AG08396 (cell line): ENCODE measurements at places on chromosomes 4 and X.

- no peak for DNase-seq
Measured at GRCh38 chrX:49844611-49845010, 15.5 kb downstream of the PAGE4 start.

DNA sequence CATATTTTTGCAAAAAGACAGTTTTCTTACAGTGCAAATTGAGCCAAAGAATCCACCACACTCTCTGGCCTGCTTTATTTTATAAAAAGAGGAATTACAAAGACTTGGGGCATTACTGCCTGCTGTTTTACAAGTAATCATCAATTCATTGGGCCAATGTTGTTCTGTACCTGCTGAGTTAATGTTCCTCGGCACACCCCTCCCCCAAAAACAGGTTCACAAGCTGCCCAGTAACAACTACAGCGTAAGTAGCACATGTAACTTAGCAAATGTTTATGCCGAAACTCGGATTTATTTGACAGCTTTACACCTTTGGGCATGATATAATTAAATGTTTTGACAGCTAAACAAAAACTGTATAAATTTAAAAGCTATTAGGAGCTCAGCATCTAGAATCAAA is 214.6 kb upstream of the MAB21L2 start:
- no peak for DNase-seq

DNA sequence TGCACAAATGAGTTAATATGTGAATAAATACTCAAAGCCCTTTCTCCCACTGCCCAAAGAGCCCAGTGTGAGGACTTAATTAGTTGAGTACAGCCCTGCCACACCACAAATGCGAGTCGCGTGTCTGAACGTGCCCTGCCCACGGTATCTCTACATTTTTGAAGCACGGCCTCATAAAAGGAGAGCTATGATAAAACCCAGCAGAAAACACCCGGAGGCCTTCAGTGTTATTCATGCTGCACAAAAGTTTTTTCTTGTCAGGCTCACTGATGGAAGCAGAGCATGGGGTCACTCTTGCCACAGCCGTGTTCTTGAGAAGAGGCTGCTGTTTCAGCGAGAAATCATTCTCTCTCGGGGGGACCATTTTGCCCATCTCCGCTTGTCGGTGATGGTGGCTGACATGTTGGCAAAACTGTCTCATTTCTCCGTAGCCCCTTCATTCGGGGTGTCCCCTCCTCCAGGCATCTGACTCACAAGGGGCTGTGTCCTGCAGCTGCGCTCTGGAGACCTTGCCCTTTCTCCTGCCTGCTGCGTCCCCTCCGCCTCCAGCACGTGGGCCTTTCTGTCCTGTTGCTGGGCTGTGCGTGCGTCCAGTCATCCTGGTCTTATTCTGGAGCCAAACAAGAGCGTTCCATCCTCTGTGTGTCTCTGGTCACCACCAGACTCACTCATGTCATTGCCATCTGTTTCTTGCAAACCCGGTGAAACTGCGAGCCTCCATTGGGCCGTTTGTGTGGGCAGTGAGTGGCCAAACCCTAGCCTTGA is 88.8 kb downstream of the SORCS2 start:
- DNase-seq: no peak

GRCh38 chrX:119488749-119489148 is 20.5 kb downstream of the SLC25A5 start:
- peak; percentile 65 for DNase-seq

- no peak for DNase-seq
Measured at GRCh38 chrX:109848461-109849050, 115.5 kb upstream of the ACSL4 start.

GRCh38 chrX:23742174-23742696 is 841 bp downstream of the ACOT9 start:
- DNase-seq: peak; percentile 72

GRCh38 chrX:135484641-135485289 is 35.7 kb upstream of the INTS6L start:
- peak; percentile 33 for DNase-seq

GRCh38 chr4:138935-139334 is 14.6 kb downstream of the ZNF718 start:
- no peak for DNase-seq

GRCh38 chr4:56744030-56744429 is 62.9 kb upstream of the HOPX start:
- DNase-seq: peak; percentile 0

- no peak for DNase-seq
Measured at GRCh38 chrX:8083286-8083685, 87.8 kb downstream of the VCX2 start.

GRCh38 chr4:62528874-62529273 is 1328.7 kb downstream of the ADGRL3 start:
- DNase-seq: no peak

GRCh38 chr4:86367577-86367976 is 7.7 kb upstream of the MAPK10 start:
- no peak for DNase-seq

GRCh38 chr4:4302416-4302815 is 12.4 kb downstream of the ZBTB49 start:
- DNase-seq: no peak

- no peak for DNase-seq
Measured at GRCh38 chr4:103098756-103099440, 736 bp downstream of the BDH2 start.

- no peak for DNase-seq
Measured at GRCh38 chr4:39442998-39443397, 15.7 kb downstream of the RPL9 start.

DNA sequence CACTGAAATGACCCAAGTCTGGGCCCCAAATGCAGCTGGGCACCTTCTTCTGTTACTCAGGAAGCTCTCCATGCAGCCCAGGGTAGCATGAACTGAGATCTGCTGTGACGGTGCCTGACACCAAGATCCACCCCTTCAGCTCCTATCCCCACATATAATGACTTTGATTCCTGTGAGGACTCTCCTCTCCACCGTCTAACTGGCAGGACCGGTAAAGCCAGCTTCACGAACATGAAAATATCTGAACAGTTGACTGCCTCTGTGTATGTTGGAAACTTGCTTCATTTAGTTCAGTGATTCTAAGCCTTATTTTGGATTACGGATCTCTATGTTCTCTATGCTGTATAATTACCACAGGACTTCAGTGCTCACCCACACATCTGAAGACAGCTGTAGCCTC is 115.5 kb upstream of the TMEM150C start:
- no peak for DNase-seq

DNA sequence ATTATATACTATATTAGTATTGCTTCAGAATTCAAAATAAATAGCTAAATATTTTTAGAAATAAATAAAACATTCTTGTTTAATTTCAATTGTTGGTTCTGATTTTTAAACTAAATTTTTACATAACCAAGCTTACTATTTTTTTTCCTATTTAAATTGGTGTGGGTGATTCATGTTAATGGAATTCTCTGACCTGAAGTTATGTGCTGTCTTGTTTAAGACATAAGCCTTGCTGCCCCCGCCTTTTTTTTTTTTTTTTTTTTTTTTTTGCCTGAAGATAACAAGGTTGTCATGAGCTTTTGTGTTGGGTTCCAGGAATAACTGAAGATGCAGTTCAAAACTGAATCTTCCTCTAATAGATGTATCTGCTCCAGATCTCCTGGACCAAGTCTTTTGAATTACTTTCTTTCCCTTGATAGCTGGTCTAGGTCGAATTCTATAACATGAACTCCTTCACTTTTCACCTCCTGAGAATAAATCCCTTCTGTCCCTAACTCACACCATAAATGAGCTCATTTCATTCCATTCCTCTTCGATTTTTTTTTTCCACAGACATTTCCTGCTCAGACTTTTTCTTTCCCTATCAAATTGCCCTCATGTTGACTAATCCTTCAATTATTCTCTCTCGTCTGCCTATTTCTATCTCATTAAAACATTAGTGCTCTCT is 261.5 kb upstream of the FTHL17 start:
- peak; percentile 17 for DNase-seq

- no peak for DNase-seq
Measured at GRCh38 chr4:38149997-38150671, 189.9 kb downstream of the PTTG2 start.

- DNase-seq: no peak
Measured at GRCh38 chr4:15740764-15741404, 37.2 kb upstream of the CD38 start.

DNA sequence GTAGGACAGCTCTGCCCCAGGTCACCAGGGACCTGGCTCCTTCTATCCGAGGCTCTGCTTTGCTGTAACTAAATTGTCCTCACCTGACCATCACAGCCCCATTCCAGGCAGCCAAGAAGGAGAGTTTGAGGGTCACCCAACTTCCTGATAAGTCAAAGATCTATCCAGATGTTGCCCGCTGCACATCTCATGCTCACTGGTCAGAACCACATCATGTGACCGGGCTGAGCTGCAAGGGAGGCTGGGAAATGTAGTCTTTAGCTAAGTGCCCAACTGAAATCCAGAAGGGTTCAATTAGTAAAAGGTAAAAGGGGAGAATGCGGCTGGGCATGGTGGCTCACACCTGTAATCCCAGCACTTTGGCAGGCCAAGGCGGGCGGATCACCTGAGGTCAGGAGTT is 18.4 kb downstream of the HMX1 start:
- DNase-seq: no peak

- no peak for DNase-seq
Measured at GRCh38 chr4:102454268-102454667, 46.9 kb upstream of the NFKB1 start.

DNA sequence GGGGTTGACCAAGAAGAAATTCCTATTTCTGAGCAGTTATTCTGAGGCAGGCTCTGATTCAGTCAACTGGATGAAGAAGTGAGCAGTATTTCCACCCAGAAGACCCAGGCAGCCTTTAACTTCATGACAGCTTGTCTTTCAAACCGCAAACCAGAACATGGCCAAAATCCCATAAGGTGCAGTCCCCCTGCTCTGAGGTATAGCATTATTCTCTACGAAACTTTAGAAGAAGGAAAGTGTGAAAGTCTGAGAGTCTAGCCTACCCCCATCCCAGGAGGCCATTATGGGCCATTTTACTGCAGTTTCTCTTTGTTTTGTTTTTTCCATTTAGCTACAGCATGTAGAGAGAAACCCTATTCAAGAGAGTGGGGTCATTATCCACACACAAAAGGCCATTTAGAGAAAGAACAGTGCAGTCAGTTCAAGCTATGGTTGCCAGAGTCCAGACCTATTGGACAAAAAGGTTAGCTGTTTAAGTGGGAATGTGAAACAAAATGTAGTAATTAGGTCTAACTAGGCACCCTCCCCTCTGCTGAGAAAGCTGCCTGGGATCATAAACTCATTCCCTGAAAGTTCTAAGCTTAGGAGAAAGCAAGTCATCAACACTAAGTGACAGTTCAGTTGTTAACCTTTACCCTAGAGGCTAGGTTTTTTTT is 52.1 kb upstream of the RASGEF1B start:
- no peak for DNase-seq

DNA sequence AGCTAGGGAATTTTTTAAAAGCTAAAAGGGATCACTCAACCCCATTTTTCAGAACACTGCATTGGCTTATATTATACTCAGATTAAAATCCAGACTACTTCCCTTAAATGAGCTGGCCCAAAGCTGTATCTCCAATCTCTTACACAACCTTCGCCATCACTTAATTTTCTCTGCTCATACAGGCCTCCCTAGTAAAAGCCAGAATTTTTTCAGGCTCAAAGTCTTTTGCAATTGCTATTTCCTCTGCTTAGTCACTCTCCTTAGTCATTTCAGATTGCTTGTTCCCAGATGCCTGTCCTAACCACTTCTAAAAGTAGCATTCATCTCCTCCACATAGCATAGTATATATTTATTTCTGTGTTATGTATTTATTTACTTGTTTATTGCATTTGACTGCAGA is 1587.9 kb upstream of the ADGRL3 start:
- peak; percentile 44 for DNase-seq

DNA sequence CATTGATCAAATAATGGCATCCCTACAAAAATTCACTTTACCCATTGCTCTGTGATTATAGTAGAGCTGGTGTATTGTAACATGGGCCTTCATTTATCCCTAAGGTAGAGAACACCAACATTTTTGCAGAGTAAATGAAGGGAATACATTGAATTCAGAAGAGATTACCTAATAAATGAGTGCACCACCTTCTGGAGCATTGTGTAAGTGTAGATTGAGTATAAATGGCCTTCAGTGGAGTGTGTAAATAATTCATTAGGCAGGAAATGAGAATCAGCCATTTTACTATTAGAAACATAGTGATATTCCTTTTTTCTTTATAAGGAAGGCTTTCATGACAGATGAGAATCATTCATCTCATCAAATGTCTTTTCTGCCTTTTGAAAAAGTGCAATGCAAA is 155.8 kb downstream of the FAM47B start:
- DNase-seq: no peak

GRCh38 chrX:149021159-149021558 is 483.9 kb downstream of the IDS start:
- DNase-seq: no peak

GRCh38 chr4:173990869-173991210 is 292.6 kb downstream of the FBXO8 start:
- DNase-seq: no peak

GRCh38 chrX:45824471-45824870 is 623.8 kb upstream of the DIPK2B start:
- DNase-seq: peak; percentile 80

GRCh38 chrX:13276991-13277390 is 42.9 kb downstream of the ATXN3L start:
- DNase-seq: no peak

DNA sequence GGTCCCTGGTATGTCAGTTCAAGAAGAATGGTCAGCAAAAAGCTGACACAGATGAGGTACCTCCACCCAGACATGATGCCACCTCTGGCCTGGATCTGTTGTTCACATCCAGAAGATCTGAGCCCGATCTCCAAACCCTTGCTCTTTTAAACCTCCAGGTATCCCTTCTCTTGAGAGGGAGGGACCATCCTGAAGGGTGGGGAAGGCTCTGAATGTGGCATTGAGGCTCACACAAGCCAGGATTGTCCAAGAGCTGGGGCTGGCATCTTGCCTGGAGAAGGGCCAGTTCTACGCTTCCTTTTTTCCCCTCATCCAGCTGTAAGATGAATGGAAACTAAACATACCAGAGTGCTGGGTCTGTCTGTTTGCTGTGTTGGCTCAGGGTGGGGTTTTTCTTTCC is at the start of gene ITIH6:
Gene ITIH6 (minus strand): TSS at position 119 of the 400 bp plus-strand sequence. CDS start 45 bp downstream, at position 74.
- no peak for DNase-seq

DNA sequence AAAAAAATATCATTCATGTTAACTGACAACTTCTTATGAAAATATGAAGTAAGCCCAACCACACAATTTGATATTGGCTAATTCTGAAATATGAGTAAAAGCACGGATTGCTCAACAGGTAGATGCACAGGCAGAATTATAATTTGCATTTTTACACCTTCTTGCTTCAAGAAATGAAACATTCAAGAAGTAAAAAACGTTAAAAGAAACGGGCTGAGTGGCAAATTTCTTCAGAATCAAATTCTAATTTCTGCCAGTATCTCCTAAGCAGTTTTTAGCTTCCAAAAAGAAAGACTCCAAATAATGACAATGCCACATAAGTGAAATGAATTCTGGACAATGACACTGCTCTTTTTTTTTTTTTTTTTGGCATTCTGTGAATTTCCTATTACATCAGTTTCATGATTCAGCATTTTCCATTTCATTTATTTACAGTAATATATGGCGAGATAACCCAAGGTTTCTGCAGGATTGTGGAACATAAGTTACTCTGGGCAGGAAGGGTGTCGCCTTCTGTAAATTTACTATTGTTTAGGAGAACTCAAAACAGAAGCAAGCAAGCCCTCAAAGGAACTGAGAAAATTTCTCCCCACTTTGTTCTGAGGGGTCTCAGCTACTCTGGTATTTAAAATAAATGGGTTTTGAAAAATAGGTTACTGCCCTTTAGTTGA is 1.4 kb downstream of the SEL1L3 start:
- DNase-seq: no peak
